Lung (tissue), 17 donors: ENCODE measurements at places on chromosomes 2 and 18.

- peak overlapping the region; percentile 49 for H3K27ac ChIP-seq
- peaks cover 21% of the 10 kb centered on the region for H3K4me1 ChIP-seq
- H3K27me3 ChIP-seq, result no peaks in the 10 kb centered on the region
- no peaks in the 10 kb centered on the region for H3K36me3 ChIP-seq
These were observed 837 bp upstream of the ACSL3 start for GRCh38 chr2:222859786-222860612.

DNA sequence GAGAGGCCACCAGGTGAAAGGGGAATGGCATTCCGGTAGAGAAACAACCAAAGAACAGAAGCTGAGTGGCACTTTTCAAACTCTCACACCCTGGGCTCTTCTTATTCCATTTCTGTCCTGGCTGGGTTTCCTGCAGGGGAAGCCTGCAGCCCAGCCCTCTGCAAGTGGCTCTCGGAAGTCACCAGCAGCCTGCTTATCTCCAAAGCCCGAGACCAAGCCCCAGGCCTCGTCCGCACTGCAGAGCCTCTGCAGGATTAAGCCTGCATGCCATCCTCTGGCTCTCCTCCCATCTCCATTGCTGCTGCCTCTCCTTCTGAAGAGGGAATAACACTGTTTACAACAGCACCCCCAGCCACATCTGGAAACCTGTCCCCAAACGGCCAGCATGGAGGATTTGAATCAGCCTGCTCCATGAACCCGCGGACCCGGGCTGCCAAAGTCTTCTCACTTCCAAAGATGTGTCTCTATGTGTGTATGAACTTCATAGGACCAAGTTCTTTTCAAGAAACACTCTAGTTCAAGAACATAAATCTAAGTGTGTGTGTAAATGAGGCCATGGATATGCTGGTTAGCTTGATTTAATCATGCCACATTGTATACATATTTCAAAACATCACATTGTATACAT lies 54.2 kb downstream of the DIPK1C start:
- no peak overlapping the region for H3K27ac ChIP-seq
- no peaks in the 10 kb centered on the region for H3K27me3 ChIP-seq
- H3K36me3 ChIP-seq, result no peaks in the 10 kb centered on the region
- no peak overlapping the region for H3K4me3 ChIP-seq
- peaks cover 14% of the 10 kb centered on the region for H3K4me1 ChIP-seq

DNA sequence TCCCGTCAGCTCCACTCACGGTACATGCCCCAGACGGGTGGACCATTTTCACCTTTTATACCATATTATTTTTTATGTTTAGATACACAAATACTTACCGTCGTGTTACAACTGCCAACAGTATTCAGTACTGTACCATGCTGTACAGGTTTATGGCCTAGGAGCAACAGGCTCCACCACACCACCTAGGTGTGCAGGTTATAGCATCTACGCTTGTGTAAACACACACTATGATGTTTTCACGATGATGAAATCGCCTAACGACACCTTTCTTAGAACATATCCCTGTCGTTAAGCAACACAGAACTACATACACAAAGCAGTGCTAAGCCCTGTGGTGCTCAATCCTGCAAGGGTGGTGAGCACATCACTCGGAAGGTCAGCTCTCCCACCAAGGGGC lies 24.5 kb downstream of the NDUFA10 start:
- no peak for DNase-seq
- H3K27ac ChIP-seq, result no peak overlapping the region
- no peak overlapping the region for H3K4me3 ChIP-seq
- H3K27me3 ChIP-seq, result no peaks in the 10 kb centered on the region

DNA sequence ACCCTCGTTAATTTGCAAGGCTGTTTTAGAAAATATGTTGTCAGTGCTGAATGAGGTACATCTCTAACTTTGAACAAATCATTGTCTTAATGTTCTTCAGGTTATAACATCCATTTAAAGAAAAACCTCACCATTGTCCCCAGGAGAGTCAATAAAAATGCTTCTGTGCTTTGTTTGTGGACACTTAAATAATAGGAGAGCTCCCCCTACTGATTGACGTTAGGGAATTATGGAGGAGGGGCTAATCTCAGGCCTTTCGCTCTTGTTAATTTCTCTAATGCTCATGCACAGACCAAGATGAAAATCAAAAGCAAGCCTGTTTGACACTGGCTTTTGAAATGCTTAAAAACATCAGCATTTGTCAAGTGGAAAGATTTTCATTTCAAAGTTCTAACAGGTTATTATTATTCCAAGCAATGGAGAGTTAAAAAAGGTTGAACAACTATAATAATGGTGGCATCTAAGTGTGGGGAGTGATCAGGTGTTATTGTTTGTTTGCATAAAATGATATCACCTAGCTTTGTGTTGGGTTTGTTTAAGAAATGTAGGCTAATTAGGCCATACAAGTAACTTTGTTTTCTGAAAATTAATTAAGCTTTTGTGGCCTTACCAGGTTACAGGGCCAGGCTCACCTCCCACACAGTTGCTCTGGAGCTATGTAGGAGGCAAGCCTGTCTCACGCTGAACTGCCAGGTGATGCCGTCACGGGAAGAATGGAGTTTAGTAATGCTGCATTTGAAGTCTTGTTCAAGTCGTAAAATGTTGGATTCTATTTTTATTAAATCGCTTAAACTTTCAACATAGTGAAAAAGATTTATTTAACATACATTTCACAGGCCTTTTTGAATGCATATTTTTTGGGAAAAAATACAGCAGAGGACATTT lies 51.7 kb upstream of the SMIM21 start:
- no peak overlapping the region for H3K4me3 ChIP-seq
- H3K27ac ChIP-seq, result no peak overlapping the region
- no peaks in the 10 kb centered on the region for H3K36me3 ChIP-seq
- DNase-seq, result no peak
- H3K27me3 ChIP-seq, result no peaks in the 10 kb centered on the region
- no peaks in the 10 kb centered on the region for H3K4me1 ChIP-seq
